ENCODE measurements at places on chromosomes 7 and 10.

DNA sequence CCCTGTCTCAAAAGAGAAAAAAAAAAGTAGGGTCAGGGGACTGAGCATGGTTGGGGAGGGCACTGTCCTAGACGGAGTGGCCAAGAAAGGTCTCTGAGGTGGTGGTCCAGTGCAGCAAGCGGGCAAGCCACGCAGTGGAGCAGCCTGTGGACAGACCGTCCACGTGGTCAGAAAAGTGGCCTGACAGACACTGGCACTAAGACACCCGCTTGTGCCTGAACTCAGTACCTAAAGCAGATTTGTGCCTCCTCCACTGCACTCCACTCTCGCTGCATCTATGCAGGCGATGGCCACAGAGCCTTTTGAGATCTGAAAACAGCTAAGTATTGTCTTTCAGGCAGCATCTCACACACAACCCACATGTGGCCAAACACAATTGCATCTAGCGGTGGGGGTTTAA, 8.8 kb downstream of the ASB10 start:
- no peak for DNase-seq

DNA sequence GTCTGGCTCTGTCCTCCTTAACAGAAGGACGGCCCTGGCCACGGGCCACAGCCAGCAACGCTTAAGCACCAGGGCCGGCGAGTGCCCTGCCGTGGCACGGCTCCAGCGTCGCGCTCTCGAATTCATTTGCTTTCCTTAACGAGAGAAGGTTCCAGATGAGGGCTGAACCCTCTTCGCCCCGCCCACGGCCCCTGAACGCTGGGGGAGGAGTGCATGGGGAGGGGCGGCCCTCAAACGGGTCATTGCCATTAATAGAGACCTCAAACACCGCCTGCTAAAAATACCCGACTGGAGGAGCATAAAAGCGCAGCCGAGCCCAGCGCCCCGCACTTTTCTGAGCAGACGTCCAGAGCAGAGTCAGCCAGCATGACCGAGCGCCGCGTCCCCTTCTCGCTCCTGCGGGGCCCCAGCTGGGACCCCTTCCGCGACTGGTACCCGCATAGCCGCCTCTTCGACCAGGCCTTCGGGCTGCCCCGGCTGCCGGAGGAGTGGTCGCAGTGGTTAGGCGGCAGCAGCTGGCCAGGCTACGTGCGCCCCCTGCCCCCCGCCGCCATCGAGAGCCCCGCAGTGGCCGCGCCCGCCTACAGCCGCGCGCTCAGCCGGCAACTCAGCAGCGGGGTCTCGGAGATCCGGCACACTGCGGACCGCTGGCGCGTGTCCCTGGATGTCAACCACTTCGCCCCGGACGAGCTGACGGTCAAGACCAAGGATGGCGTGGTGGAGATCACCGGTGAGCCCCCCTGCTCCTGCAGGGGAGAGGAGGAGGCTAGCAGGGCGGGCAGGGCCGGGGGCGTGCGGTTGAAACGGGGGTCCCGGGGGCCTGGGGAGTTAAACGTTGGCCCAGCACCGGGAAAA, at the start of gene HSPB1:
HSPB1 (plus strand) TSS at position 327 of the 855 bp plus-strand sequence; CDS start at position 367, 40 bp downstream.
- peak; percentile 83 for DNase-seq

DNA sequence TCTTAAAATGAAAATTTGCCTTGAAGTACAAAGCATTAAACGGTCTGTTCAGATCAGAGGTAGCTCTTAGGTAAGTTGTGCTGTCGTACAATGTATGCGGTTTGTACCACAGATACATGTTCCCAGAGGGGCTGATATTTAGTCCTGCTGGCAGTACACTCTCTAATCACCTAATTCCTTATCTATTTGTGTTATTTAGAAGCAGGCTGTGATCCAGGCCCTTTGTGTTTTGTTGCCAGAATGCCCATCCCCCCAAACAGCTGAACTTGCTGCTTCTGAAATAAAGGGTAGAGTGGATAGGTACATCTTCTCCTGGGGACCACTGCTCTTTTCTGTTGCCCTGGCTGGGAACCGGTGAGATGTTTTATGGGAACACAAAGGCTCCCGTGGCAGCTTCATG, 84.5 kb downstream of the SND1 start:
- DNase-seq = no peak

GRCh38 chr7:80014511-80014910, 120.1 kb upstream of the GNAI1 start:
- DNase-seq = no peak

- no peak for DNase-seq
These were observed 9.7 kb downstream of the ITPRIP start for GRCh38 chr10:104328646-104328895.

GRCh38 chr7:118352867-118353453, 128.5 kb downstream of the ANKRD7 start:
- DNase-seq = no peak

DNA sequence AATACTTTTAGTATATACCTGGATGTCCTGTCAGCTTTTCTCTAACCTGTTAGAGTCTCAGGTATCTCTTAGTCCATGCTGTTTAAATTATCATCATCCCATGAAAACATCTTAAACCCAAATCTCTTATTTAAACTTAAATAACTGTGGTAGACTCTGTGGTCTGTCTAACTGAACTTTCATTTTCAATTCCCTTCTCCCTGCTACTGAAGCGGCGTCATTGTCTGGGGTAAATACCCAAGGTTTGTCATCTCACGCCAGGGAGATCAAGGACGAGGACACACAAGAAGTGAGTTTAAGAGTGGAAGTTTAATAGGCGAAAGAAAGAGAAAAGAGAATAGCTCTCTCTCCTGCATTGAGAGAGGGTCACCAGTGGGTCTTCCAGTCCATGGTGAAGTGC, 804.4 kb upstream of the CELF2 start:
- DNase-seq = no peak

DNA sequence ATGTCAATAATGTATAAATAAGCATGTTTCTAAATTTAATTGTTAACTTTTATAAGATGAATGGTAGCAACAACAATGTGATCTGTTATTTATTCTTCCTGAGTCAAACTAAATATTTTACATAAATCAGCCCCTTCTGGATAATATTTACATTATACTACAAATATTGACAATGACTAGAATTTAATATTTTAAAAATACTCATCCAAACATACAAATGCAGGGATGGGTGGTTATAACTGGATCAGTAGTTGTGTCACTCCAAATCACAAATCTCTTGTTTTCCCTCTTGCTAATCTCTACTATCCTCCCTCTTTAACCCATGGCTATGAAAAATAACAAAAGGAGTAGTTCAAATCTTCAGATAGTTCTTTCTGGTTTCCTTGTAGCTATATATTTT, 407.0 kb downstream of the HTR7 start:
- DNase-seq = no peak

- DNase-seq = no peak
These were observed 2.2 kb downstream of the NMT2 start for GRCh38 chr10:15166325-15166724.

DNA sequence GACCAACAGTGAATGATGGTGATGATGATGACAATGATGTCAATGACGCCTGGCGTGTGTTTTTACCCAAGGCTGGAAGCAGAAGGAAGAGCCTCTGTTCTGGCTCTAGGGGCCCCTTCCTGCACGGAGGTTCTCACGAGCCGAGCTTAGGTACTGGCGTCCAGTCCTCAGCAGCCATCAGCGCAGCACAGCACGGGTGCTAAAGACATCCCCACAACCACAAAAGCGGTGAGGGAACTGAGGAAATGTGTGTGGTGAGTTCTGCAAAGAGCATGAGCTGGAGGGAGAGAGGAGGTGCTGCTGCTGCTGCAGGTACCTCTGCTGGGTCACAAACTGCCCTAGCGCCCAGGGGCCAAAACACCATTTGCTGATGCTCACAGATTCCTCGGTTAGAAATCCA, 81.6 kb downstream of the SFMBT2 start:
- DNase-seq = no peak

DNA sequence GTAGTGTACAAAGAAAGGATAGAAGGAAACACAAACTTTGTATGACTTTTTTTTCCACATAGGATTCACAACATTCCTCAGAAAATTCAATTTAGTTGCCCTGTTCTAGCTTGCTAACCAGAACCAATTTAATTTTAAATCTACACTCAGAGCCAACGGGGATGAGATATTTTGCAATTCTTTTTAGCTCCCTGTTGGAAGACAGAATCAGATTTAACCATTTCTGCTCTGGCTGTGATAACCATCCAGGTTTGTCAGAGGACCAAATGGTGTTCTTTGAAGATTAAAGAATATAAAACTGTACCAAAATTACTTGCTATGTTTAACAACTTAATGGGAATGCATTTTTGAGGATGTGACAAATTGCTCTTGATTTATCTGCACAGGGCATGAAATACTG, 319.7 kb downstream of the HPSE2 start:
- no peak for DNase-seq

DNA sequence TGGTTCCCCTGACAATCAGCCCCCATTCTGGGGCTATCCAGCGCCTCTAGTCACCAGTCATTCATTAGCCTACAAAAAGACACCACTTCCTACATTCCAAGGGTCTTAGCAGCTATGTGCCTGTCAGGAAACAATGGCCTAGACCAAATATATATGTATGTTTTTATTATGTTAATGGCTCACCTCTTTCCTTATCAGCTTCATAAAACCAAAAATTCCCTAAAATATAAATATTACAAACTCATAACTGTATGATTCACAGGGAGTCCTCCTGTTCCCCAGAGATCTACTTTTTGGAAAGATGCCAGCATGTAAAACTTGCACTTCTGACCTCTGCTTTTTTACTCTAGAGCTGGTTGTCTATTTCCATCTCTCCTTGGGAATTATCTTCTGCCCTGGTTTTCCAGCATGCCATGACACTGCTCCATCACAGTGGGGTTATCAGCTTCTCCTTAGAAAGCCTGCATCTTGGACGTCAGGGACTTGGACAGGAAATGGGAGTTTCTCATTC, 79.2 kb downstream of the ABCA13 start:
- no peak for DNase-seq

DNA sequence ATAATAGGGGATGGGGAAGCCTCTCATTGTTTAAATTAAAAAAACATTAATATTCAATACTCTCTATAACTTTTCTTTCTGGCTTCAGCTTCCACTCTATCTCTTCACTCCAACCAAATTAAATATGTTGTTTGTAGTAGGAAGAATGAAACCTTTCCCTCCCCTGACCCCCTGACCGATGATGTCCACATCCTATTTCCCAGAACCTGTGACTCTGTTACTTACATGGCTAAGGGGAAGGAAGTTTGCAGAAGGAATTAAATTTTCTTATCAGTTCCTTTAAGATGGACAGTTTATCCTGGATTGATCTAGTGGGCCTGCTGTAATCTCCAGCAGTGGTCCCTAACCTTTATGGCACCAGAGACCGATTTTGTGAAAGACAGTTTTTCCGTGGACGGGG, 130.0 kb downstream of the PLXDC2 start:
- DNase-seq = no peak

GRCh38 chr7:151897161-151897731, 20.3 kb upstream of the PRKAG2 start:
- no peak for DNase-seq

- DNase-seq = no peak
These were observed 17.0 kb upstream of the TIAL1 start for GRCh38 chr10:119613741-119614140.

DNA sequence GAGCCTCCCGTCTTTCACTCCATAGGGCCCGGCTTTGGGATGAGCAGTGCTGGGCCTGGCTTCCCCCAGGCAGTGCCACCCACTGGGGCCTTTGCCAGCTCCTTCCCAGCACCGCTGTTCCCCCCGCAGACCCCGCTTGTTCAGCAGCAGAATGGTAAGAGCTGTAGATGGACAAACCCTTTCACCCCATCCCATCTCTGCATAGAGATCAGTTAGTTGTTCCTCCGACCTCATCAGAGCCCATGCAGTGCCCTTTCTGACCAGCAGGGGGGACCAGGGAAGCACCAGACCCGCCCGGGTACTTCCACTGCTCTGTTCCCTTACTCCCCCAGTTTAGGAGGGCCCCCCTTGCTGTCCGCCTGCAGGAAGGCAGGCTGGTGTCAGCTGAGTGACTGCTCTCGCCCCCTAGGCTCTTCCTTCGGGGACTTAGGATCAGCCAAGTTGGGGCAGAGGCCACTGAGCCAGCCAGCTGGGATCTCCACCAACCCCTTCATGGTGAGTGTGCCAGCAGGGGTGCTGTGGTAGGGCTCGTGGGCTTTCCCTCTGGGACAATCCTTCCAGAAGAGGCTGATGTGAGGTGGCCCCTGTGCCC, 9.8 kb downstream of the SAP25 start:
- DNase-seq = peak; percentile 85

DNA sequence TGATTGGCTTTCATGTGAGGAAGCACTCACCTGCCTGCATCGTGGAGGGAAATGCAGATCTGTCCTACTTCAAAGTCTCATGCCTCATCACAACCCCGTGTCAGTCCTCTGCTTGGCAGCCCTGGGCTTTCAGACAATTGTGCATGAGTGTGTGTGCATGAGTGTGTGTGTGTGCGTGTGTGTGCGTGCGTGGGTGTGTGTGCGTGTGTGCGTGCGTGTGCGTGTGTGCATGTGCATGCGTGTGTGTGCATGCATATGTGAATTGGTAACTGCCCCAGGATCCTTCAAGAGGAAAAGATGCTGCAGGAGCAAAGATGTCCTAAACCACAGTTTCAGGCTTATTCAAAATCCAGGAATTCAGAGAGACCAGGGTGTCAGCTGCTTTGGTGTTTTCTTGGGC, 71.3 kb downstream of the LANCL2 start:
- no peak for DNase-seq

- no peak for DNase-seq
These were observed 39.4 kb upstream of the LEP start for GRCh38 chr7:128201690-128202085.

DNA sequence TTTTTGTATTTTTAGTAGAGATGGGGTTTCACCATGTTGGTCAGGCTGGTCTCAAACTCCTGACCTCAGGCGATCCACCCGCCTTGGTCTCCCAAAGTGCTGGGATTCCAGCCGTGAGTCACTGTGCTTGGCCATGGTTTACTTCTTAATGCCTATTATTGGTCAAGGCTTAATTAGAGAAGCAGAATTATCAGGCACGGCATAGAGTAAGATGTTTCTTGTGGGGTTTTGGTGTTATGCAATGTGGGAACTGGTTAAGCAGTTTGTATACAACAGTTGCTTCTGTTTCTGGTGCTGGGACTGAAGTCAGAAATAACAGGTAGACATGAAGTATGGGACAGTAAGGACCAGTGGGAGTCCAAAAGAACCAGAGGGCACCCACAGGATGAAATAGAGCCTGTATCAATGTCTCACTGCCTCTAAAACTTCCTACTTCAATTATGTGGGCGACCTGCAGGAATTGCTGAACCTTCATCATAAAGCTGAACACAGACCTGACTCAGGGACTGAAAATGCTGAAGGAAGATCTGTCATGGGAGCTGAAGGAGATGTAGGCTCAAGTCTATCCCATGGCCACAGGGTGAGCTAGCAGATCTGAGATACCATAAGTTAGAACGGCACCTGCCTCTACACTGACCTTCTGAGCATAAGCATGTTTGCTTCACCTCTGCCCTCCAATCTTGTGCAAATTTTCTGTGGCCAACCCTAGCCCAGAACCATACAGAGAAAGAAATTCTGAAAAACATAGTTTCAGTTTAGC, 38.3 kb upstream of the VCL start:
- no peak for DNase-seq

- DNase-seq = no peak
These were observed 19.6 kb downstream of the ARID5B start for GRCh38 chr10:61921143-61921542.

GRCh38 chr10:132155723-132156381, 30.9 kb upstream of the DPYSL4 start:
- DNase-seq = no peak

- DNase-seq = no peak
These were observed 427.7 kb downstream of the RPS24 start for GRCh38 chr10:78461333-78461732.
